ENCODE measurements at places on chromosomes 5 and 9.

- peak; percentile 6 for DNase-seq
These were observed 150.5 kb downstream of the YTHDC2 start for GRCh38 chr5:113663879-113664541.

GRCh38 chr9:97046228-97046627 lies 7.3 kb upstream of the CTSV start:
- no peak for DNase-seq

- DNase-seq: no peak
These were observed 831.1 kb downstream of the NR2F1-AS1 start for GRCh38 chr5:92749943-92750342.

DNA sequence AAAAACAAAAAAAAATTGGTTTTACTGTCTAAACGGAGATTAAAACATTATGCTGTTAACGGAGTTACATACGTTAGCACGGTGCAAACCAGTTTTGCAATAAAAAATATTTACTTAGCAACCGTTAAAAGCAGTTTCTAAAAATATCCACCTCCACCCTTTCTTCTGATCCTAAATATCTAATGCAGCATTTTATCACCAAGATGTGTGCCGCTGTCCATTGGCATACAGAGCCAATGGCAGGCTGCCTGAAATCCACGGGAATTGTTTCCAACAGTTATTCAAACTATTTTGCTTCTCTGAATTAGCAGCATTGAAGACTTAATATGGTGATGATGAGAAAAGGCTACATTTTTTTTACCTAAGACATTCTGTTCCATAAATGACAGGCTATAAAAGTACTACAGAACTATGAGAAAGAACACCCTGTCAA lies 61.6 kb downstream of the CSNK1A1 start:
- no peak for DNase-seq

- DNase-seq: no peak
These were observed 78.9 kb downstream of the GOLPH3 start for GRCh38 chr5:32095261-32095671.

- no peak for DNase-seq
These were observed 27.1 kb upstream of the IFNA14 start for GRCh38 chr9:21266733-21267484.

- no peak for DNase-seq
These were observed 300.1 kb downstream of the TMEM167A start for GRCh38 chr5:82777106-82777505.

DNA sequence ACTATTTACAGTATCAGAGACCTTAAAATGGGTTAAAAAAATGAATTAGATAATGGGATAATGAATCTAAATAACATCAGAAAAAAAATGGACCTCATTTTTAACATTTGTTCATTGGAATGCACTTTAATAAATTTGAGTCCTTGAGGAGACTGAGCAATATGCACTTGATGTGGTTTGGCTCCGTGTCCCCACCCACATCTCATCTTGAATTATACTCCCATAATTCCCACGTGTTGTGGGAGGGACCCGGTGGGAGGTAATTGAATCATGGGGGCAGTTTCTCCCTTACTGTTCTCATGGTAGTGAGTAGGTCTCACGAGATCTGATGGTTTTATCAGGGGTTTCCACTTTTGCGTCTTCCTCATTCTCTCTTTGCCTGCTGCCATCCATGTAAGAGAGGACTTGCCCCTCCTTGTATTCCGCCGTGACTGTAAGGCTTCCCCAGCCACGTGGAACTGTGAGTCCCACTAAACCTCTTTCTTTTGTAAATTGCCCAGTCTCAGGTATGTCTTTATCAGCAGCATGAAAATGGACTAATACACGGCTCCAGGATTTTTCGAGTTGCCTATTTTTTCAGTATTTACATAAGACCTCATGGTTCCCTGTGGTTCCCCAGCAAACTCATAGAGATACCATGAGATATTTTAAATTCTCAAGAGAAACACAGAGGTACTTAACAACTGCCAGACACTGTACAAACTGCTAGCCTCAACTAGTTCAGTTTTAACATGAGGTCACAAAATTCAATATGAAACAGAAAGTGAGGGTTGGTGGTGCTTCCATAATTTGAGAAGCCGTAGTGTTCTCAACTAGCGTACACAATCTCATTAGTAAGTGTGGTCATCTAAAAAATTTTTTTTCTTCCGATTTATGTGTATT lies 128.3 kb downstream of the TLE1 start:
- no peak for DNase-seq

GRCh38 chr5:55218967-55219366 lies 8.1 kb downstream of the MCIDAS start:
- DNase-seq: no peak

DNA sequence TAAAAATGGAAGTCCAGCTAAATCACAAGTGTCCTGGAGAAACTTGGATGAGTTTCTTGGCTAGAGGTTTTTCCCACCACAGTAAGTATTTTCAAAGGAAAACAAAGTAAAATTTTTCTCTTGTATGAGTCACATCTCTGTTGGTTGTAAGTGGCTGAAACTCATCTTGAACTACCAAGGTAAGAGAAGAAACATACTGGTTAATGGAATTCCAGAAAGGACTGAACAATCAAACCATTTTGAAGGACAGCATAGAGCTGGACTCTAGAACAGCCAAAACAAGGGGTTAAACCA lies 102.8 kb upstream of the CDKN2B start:
- DNase-seq: no peak

- DNase-seq: no peak
These were observed 149.2 kb upstream of the KLF9 start for GRCh38 chr9:70563431-70564204.

GRCh38 chr5:169029661-169030274 lies 271.2 kb downstream of the SLIT3 start:
- no peak for DNase-seq

DNA sequence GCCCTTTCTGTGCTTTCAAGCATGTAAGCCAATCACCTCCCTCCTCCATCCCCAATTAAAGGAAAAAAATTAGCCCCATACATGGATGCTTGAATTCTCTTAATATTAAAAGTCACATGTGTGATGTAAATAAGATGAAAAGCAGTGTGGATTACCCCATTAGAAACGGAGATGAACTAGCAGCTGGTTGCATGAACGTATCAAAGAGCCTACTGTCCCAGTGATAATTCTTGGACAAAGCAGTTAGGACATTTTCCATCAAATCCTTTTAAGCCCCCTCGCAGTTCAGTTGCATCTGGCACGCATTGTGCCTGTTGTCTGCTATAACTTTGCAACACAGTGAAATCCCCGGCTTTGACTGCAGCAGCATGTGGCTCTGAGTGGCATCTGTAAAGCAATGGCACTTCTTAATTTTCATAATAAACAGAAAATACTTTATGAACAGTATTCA lies 285.6 kb downstream of the FBXL7 start:
- no peak for DNase-seq

DNA sequence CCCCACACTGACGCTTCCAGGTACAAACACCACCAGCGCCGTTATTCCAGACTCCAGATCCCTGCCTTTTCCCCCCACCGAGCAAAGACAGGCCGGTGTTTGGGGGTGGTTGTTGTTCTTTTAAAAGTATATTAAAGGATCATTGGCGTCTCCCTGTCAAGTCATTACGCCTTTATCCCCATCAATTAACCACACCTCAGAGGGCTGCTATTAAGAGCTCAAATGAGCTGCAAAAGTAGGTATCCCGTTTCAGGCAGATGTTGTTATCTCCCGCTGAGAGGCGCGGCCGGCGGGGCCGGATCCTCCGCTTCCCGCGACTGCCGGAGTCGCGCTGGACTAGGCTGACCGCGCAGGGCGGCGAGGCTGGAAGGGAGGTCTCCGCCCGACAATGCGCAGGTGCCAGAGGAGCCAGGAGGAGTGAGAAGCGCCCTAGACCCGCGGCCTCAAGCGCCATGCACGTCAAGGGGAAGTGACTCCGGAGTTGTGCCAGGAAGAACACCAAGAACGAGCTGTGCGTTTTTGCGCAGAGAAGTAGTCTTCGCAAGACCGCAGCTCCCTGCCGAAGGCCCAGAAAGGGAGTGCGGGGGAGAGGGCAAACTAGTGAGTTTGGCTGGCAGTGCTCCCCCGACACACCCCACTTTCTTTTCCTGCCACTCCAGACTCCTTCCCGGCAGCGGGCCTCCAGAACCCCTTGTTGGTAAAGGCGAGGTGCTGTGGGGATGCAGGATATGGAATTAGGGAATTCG lies 8.2 kb downstream of the NR2F1-AS1 start:
- no peak for DNase-seq

- DNase-seq: no peak
These were observed 20.2 kb upstream of the SPARC start for GRCh38 chr5:151706906-151707305.

- DNase-seq: no peak
These were observed 1.7 kb downstream of the UBE2QL1 start for GRCh38 chr5:6450319-6450833.

GRCh38 chr5:59238126-59238902 lies 655.2 kb downstream of the PDE4D start:
- no peak for DNase-seq

DNA sequence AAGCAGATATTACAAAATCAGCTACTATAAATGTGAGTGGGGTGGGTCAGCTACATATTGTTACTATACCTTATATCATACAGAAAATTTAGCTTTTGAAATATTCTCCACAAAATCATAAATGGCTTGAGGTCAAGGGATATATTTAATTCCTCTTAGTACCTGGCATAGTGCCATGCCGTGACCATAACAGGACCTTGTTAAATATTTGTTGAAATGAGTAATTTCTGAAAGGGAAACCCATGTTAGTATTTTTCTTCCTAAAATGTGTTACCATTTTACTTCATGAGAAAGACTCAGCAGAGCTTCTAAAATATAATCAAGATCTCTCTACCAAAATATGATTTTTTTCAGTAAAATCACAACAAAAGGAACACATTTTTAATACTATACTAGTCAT lies 14.8 kb downstream of the ATP10B start:
- no peak for DNase-seq

GRCh38 chr5:130116462-130116861 lies 212.2 kb downstream of the CHSY3 start:
- no peak for DNase-seq

DNA sequence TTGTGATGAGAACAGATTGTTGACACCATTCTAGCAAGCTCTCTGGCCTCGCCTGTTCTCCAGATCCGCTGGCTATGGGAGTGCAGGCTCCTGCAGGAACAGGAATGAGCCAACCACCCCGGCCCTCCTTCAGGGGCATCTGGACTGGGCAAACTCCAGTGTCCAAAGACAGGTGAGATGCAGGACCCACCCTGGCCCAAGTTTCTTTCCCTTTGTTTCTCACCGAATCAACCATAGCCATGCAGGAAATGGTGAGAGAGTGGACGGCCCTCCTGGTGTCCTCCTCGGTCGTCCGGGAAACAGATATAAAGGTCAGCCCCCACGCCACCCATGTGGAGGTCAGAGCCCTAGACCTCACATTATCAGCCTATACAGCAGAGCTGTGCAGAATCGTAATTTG lies 108.6 kb upstream of the IRX2 start:
- DNase-seq: no peak

DNA sequence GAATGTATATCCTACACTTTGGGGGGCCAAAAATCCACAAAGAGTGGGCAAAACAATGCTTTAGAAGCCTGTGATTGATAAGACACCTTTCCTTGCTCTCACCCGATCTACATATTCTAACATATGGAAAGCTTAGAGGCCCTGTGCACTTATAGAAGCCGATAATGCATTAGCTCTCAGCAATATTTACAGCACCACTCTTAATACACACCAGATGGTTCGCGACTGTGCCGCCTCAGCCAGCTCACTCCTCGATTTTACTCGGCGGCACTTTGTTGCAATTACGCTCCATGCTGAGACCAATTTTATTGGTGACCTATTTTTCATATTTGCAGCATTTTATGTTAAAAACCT lies 18.8 kb downstream of the NR2F1 start:
- no peak for DNase-seq

DNA sequence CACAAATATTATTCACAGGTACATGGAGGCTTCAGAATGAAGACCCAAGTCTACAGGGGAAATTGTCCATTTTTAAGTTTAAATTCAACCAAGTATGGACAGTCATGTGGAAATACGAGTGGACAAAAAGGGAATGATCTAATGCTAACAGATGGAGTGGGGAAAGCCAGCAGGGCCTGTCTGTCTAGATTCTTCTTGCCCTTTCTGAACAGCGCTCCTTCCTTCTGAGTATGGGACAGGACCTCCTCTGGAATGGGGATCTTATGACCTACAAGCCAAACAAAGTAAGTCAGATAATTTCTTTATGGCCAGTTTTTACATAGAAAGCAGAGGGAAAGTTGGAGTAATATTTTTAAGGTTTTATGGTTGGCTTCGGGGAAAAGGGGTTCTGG lies 119.8 kb upstream of the NEK6 start:
- no peak for DNase-seq

GRCh38 chr9:127204771-127205470 lies 59.7 kb upstream of the GARNL3 start:
- DNase-seq: no peak

GRCh38 chr5:111548992-111549649 lies 36.8 kb upstream of the STARD4 start:
- no peak for DNase-seq

GRCh38 chr5:3878267-3878666 lies 282.6 kb downstream of the IRX1 start:
- DNase-seq: no peak

DNA sequence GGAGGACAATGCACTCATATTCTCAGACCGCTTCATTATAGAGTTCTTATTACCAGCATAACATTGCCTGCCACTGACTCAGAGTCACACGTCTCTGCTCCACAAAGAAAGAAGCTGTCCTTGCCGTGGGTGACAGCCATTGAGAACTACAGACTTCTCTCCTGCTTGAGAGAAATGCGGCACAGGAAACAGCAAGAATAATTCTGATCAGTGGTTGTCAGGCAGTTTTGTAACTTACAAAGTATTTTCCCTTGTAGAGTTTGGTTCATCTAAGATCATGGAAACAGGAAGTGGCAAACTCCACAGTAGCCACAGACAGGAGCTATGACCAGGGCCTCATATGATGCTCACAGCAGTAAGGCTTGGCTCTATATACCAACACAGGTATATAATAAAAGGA lies 47.0 kb downstream of the KCNV2 start:
- DNase-seq: no peak

DNA sequence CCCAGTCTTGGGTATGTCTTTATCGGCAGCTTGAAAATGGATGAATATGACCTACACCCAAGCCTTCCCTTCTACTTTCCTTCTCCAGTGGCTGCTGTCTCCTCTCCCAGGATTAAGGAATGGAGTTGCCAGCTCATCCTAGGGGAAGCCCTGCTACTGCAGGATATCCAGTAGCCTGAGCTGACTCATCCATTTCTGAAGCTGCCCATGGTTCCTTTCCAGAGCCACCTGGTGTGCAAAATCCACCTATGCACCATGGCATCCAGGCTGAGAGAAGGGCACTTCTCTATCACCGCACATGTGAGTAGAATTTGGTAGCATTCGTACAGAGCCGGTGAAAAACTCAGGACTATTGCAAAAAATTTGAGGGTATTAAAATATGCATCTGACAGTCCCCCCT lies 290.8 kb downstream of the YTHDC2 start:
- DNase-seq: no peak

DNA sequence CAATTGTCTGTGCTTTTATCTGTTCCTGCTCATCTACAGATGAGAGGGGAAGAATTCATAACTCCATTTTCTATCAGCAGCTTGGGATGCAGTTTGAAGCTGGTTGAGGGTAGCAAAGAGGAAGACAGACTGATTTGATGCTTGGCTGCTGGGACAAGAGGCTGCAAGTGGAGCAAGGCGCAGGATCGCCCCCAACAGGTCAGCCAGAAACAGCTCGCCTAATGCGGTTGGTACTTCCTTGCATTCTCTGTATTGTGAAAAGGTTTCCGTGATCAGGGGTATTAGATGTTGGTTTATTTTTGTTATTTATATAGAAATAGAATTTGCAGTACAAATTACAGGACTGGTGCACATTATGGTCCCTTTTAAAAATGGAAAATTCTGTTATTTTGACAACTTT lies 40.6 kb downstream of the ZNF883 start:
- DNase-seq: no peak

All from stimulated activated CD4-positive, alpha-beta T cell treated with anti-CD3 and anti-CD28 coated beads, Interleukin-1b, Interleukin-23, amount 100 ng/mL, for 1 hour (primary cell).